H1 (cell line): ENCODE measurements at places on chromosomes 3 and 15.

DNA sequence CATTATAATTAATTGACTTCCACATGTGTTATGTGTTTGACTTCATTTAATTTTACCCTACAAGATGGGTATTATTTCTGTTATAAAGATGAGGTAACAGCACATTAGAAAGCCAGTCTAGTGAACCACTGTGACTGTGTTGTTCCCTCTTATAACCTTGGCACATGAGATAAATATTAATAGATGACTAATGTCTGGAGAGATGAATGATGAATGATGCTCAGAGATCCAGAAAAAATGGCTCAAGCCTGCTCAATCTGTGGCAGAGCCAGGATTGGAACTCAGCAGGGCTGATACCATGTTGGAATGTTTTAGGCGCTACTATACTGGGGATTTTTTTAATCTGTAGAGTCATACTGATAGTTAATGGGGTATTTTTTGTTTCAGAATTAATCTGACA is 118.8 kb upstream of the PTX3 start:
- DNase-seq = no peak
- no peaks in the 10 kb centered on the region for H3K27me3 ChIP-seq
- H3K4me3 ChIP-seq = no peak overlapping the region
- no peaks in the 10 kb centered on the region for H3K36me3 ChIP-seq
- H3K4me1 ChIP-seq = no peaks in the 10 kb centered on the region

DNA sequence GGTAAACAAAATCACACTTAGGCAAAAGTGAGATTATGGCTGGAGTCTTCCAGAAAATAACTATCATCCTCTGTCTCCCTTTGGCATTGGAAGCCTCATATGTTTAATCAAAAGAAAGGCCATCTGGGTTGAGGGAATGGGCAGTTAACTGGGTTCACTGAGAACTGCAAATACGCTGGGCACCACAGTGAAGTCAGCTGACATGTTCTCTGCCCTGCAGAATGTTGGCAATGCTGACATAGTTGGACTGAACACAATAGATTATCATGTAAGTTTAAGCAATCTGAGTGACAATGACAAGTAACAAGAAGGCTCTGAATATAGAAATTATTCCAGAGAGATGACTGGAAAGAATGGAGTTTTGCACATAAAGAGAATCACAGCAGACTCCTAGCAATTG is 43.8 kb upstream of the SLC25A26 start:
- no peaks in the 10 kb centered on the region for H3K36me3 ChIP-seq
- H3K27me3 ChIP-seq = no peaks in the 10 kb centered on the region
- H3K4me1 ChIP-seq = no peaks in the 10 kb centered on the region
- no peak for DNase-seq

GRCh38 chr3:172522871-172523818 is at the start of gene TNFSF10:
Gene TNFSF10, minus strand, starts transcription at chr3:172523430. Its CDS starts 46 bp downstream, at chr3:172523384.
- H3K4me1 ChIP-seq = no peaks in the 10 kb centered on the region
- no peaks in the 10 kb centered on the region for H3K27me3 ChIP-seq
- no peak within 1 kb of the TSS for H3K4me3 ChIP-seq
- no peak for DNase-seq

DNA sequence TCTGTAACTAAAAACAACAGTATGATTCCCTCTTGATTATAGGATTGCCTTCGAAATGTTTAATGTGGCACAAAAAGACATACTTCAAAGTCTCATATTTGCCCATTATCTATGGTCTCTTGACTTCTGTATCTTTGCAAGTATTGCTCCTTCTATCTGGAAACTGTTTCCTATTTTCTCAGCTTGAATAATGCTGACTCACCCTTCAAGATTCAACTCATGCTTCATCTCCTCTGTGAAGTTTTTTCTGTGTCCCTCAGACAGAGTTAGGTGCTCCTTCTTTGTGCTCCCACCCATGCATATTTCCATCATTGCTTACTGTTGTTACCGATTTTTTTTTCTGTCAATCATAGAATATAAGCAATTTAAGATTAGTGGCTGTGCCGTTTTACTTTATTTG is 192.8 kb upstream of the ROBO1 start:
- no peak overlapping the region for H3K4me3 ChIP-seq
- H3K27ac ChIP-seq = no peak overlapping the region
- H3K27me3 ChIP-seq = no peaks in the 10 kb centered on the region
- no peaks in the 10 kb centered on the region for H3K36me3 ChIP-seq

DNA sequence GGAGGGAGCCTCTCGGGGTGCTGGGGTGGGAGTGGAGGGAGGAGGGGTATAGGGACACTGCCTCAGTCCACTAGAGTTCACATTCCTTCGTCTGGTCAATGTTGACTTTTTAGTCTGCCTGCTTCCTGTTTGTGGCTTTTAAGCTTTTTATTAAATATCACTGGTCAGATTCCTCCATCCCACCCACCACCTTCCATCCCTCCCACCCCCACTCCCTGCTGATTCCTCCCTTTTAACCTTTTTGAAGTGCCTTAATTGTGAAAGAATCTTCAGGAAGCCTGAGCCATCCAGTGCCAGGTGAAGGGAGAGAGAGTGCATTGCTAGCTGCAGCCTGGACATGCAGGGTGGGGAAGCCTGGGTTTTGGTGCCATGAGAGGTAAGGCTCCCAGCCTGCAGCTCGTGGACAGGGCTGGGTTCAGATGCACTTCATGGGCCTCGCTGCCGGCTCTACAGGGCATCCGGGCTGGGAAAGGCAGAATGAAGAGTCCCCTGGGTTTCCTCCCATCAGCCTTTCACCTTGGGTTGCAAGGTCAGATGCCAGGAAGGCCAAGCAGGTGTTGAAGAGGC is 105.9 kb downstream of the DNAJB8 start:
- no peak overlapping the region for H3K4me3 ChIP-seq
- no peaks in the 10 kb centered on the region for H3K36me3 ChIP-seq
- no peaks in the 10 kb centered on the region for H3K27me3 ChIP-seq
- no peak overlapping the region for H3K27ac ChIP-seq

DNA sequence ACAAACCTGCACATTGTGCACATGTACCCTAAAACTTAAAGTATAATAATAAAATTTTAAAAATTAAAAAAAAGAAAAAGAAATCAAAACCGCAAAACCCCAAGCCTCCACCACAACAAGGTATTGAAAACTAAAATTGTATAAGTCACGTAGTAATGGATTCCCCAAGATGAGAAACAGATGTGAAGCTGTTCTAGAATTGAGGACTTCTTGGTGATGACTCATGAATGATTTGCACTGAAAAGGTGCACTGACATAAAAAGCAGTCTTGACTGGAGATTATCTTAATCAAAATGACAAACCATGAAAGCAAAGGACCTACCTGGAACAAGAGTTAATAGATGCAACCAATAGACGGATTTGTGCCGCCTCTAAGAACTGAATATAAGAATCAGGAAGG is 225.8 kb downstream of the MYRIP start:
- no peaks in the 10 kb centered on the region for H3K36me3 ChIP-seq
- no peaks in the 10 kb centered on the region; the same call in 1 of the 2 replicates for H3K4me1 ChIP-seq
- H3K4me3 ChIP-seq = no peak overlapping the region
- DNase-seq = no peak
